ENCODE measurements at places on chromosomes 11 and 22. TPM values are rescaled to one million over a fixed set of nuclear protein-coding genes. Genes with fewer than 3 reads are reported as not detected.

Gene OR8G5
- polyA plus RNA-seq: not detected

DNA sequence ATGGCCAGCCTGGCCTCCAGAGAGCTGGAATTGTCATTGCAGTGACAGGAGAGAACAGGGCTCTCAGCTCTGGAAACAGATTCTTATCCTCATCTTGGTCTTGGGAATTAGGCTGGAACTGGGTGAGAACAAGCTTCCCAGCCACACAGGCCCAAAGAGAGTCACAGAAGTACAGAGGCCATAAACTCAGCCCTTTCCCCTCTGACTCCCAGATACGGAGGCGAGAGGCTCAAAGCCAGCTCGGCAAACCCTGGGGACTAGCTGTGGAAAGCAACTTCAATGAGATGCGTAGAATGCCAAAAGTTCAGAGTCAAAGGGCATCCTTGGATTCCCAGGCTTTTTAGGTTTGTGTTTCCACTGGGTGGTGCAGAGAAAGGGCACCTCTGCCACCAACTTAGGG lies 14.3 kb upstream of the ABCC8 start:
- no peak for DNase-seq

- DNase-seq: no peak
Observed at GRCh38 chr22:24512043-24512442, 16.9 kb downstream of the UPB1 start.

DNA sequence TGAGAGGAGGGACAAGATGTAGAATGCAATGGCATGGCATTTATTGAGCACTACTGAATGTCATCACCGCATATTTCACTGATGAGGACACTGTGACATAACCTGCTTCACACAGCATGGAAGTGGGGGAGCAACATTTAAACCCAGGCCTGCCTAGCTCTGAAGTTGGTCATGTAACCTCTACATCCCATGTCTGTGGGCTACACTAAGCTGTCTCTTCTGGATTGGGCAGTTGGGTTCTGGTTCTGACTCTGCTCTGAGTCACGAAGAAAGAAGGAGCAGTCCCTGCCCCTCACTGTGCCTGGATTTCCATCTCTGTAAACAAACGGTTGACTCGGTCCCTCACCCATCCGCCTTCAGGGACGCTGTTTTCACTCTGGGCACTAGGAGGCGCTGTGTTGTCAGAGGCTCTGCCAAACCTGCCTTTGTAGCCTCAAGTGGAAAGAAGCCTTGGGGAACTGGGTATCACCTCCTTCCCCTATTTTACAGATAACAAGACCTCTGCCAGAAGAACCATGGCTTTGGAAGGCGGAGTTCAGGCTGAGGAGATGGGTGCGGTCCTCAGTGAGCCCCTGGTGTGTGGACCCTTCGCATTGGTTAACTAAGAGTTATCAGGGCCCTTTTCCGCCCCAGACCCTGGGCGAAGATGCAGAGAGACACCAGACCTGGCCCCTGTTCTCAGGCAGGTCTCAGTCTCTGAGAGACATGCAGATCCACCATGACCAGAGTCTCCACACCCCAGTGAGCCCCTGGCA lies 12.7 kb upstream of the ARHGEF17 start:
- peak; percentile 64 for DNase-seq

Gene NXPE1
- polyA plus RNA-seq: not detected

GRCh38 chr11:122197066-122197987 lies 81.3 kb upstream of the BLID start:
- DNase-seq: no peak

GRCh38 chr22:48779661-48780596 lies 1047.7 kb downstream of the BRD1 start:
- DNase-seq: no peak

Gene CRYBB2
- polyA plus RNA-seq: 0.23 TPM
